B cell (primary cell): ENCODE measurements at places on chromosomes 3 and 15. TPM values are rescaled to one million over a fixed set of nuclear protein-coding genes. Genes with fewer than 3 reads are reported as not detected.

SLC22A14 gene
- not detected in 2 replicates for total RNA-seq

DNA sequence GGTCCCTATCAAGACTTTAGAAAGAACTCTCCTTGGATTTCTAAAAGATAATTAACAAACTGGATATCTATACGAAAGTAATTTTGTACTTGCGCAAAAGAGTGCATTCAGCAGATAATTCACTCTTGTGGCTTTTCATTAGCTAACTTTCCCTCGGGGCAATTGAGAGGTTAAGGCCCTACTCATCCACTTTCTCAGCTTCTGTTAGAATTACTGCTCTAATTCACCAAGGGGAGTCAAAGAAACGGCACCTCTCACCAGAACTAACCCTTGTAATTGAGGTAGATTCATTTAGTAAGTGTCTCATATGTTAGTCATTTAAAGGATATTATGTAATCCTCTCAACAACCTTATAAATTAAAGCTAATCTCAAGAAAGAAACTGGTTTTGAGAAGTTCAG, 22.5 kb upstream of the MB21D2 start:
- H3K27me3 ChIP-seq: no peaks in the 10 kb centered on the region
- H3K4me1 ChIP-seq: no peaks in the 10 kb centered on the region
- no peaks in the 10 kb centered on the region for H3K36me3 ChIP-seq
- no peak overlapping the region for H3K27ac ChIP-seq
- DNase-seq: no peak

CD200R1 gene
- 3.6 and 4.4 TPM in 2 replicates for total RNA-seq

DNA sequence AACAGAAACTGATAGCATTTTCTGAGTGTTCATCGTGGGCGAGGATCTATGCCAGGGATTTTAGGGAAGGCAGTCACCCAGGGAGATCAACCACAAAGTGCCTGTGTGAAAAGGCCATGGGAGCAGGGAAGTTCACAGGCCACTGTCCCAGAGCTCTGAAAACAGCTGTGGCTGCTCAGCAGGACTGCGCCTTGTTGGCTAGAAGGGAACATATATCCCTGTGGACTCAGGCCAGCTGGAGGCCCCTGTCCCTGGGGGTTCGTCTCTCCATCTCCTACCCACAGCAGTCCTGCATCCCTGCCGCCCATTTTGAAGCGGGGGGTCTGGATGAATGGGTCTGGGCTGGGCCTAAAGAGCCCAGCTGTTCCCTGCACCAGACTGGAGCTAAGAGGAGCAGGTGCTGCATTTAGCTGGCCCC, 27.8 kb downstream of the PPCDC start:
- H3K36me3 ChIP-seq: no peaks in the 10 kb centered on the region
- peaks cover 7% of the 10 kb centered on the region for H3K27me3 ChIP-seq
- peaks cover 17% of the 10 kb centered on the region for H3K4me1 ChIP-seq
- DNase-seq: no peak

NLGN1 gene
- not detected in 2 replicates for total RNA-seq
